Mucosa of descending colon (tissue), 3 donors: ENCODE measurements at places on chromosomes 16 and 17. TPM values are rescaled to one million over a fixed set of nuclear protein-coding genes. Genes with fewer than 3 reads are reported as not detected.

Gene EPOP
- not detected for total RNA-seq

Gene HOXB9
- total RNA-seq, result 40.1 TPM

DNA sequence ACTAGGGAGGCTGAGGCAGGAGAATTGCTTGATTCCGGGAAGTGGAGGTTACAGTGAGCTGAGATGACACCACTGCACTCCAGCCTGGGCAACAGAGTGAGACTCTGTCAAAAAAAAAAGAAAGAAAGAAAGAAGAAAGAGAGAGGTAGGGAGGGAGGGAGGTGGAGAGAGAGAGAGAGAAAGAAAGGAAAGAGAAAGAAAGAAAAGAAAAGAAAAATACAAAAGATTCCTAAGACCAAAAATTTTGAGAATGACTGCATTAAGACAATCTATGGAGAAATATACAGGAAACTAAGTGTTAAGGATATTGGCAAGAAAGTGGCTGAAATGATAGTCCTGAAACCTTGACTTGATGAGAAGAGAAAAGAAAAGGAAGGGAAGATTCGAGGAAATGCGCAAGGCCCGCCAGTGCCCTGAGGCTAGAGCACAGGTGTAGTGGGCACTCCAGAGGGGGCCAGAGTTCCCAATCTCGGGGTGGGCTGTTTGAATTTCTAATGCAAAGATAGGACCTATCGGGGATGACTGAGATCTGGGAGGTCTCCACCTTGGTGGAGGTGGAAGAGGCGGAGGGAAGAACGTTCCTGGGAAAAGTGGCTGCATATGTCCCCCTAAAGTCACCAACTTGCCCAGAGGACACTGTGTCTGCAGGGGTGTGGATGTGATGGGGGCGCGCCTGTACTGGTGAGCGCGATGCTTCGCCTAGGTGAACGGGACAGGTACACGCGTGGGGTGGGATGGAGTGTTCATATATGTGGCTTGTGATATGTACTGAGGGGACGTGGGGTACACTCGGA, 654 bp upstream of the SCNN1B start:
- no peak for DNase-seq

DNA sequence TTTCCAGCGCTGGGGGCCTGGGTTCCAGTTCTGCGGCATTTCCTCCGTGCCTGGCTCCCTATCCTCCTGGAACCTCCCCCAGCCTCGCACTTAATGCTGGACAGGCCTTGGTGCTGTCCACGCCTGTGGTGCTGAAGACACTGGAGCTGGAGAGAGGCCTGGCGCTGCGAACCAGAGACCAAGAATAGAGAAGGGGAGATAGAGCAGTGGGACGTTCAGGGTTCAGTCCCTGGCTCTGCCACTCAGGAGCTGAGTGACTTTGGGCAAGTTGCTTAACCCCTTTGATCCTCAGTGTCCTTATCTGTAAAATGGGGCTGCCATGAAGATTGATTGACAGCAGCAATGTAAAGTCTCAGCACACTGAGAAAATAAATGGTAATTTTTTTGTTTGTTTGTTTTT, 11.9 kb downstream of the SBK1 start:
- no peak for DNase-seq

DNA sequence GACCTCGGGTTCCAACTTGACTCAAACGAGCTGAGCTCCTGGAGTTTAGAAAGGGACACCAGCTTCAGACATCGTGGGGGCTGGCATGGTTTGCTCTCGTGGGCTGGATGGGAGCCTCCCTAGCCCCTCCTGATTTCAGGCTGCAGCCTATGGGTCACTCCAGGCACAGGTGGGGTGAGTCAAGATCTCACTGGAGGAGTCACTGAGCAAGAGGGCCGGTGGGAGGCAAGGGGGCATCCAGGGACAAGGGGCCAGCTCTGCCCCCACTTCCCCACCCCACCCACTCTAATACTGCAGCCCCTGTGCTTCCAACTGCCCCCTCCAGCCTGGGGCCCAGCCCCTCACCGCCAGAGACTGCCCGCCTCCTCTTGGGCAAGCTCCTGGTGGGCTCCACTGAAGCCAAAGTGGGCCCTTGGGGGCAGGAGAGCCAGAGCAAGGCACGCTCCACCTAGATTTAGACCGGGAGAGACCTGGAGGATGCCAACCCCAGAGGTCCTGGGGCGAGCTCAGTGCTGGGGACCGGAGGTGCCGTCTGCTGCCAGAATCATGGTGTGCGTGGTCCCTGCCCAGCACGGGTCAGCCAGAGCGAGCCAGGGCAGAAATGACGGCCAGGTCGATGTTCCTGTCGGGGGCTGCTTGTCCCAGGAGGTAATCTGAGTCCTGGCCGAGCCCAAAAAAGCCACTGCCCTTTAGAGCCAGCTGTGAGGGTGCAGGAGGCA, 6.4 kb downstream of the SLC16A3 start:
- DNase-seq, result peak; percentile 60

- no peak for DNase-seq
Measured at GRCh38 chr17:72021417-72022041, 99.3 kb upstream of the SOX9 start.

DNA sequence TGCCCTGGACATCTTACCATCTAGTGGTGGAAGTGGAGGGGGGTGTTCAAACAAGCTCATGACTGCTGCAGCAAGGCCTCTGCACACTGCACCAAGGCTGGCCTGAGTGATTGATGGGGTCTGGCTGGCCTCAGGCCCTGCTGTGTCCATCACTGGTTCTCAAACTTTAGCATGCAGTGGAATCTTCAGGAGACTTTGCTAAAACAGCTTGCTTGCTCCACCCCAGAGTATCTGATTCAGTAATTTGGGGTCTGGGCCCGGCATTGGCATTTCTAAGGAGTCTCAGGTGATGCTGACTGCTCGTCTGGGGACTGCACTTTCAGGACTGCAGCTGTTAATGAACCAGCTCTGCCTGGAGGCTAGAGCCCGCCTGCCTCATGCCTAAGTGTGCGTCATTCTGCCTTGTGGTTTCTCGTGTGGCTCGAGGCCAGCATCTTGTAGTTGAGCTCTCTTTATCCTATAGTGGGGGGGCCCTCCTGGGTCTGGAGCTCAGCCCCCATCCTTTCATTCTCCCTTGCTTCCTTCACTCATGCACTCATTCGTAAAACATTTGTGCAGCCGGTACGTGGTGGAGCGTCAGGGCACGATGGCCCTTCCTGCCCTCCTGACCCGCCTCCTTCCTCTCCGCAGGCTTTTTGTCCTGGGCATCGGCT, 4.1 kb downstream of the MGAT5B start:
- no peak for DNase-seq

Gene NOG
- total RNA-seq, result not detected

Gene CBFA2T3
- 6.9 TPM for total RNA-seq

- DNase-seq, result no peak
Measured at GRCh38 chr17:74917430-74917829, 5.6 kb downstream of the USH1G start.

Gene HOXB7
- total RNA-seq, result 29.1 TPM

Gene KLHL10
- total RNA-seq, result not detected

- no peak for DNase-seq
Measured at GRCh38 chr17:61203671-61204131, 195.9 kb upstream of the TBX2 start.

GRCh38 chr16:29676989-29677785, 1.8 kb upstream of the QPRT start:
- DNase-seq, result no peak

GRCh38 chr16:85836706-85837582, 37.4 kb downstream of the COX4I1 start:
- DNase-seq, result no peak

Gene IL34
- 1.8 TPM for total RNA-seq
